ENCODE measurements at places on chromosomes 13 and 19. TPM values are rescaled to one million over a fixed set of nuclear protein-coding genes. Genes with fewer than 3 reads are reported as not detected.

DNA sequence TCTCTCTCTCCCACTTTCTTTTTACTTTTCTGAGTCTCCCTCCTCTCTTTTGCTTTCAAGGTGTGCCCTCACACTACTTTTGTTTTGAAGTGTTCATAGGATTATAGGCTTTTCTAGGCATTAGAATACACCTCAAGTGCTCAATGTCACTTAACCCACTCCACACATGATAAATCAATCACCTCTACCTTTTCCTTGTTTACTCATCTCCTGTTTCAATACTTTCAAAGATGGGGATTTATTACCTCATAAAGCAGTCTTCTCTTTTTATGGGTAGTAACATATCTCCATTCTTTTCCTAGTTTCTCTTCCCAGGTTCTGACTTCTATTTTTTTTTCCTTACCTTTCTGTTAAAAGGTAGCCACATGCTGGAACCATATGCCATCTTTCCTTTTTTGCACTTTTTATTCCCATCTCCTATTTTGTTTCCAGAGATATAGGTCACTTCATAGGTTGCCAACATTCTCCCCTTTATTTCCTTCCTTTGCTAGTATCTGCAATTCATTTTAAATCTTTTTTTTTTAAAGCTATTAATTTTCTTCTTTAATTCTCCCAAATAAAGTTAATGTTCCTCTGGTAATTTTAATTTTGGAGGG, 137.6 kb upstream of the SLC10A2 start:
- DNase-seq: no peak

GRCh38 chr13:91389186-91389585, 9.2 kb upstream of the GPC5 start:
- DNase-seq: no peak

GRCh38 chr13:97224544-97225300, 2.6 kb downstream of the MBNL2 start:
- DNase-seq: peak; percentile 31

- DNase-seq: no peak
Observed at GRCh38 chr19:996051-996838, 4.0 kb upstream of the GRIN3B start.

DNA sequence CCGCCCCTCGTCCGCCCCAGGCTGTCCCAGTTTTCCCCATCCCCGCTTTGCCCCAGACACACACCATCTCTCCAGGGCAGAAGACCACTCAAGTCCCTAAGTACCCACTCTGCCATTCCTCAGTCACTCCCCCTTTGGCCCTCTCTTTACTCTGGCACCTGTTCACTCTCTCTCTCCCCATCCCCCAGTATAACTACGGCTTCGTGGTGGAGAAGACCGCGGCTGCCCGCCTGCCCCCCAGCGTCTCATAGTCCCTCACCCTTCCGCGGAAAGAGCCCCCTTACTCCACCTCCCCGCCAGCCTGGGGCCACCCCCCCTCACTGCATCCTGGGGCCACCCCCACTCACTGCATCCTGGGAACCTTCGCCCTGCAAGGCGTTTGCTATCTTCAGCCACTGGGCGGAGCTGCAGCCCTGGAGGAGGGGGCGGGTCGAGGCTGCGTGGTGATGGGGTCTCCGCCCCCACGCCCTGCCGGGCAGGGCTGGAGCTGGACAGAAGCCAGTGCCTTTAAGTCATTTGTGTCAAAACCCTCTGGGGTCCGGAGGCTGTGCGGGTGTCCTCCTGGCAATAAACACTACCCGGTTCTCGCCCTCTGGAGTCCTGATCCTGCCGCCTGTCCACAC, 5.0 kb downstream of the MVB12A start:
- no peak for DNase-seq

DNA sequence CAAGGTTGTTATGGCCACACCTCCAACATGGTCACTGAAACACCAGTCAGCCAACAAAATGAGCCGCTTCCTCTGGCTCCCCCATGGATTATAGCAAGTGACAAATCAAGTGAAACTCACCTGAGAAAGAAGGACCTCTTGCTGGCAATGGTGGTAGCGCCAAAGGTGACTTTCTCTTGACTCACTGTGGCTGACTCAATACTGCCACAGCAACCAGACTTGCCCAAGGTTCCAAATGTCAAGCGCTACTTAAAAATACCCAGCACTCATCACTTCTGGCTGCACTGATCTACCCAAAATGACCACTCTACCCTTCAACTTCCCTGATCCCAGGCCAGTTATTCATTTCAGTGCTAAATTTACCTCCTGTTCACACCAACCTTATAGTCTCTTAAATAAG, 495.5 kb downstream of the FOXO1 start:
- DNase-seq: no peak

- no peak for DNase-seq
Observed at GRCh38 chr19:29882719-29883105, 59.3 kb upstream of the URI1 start.

DNA sequence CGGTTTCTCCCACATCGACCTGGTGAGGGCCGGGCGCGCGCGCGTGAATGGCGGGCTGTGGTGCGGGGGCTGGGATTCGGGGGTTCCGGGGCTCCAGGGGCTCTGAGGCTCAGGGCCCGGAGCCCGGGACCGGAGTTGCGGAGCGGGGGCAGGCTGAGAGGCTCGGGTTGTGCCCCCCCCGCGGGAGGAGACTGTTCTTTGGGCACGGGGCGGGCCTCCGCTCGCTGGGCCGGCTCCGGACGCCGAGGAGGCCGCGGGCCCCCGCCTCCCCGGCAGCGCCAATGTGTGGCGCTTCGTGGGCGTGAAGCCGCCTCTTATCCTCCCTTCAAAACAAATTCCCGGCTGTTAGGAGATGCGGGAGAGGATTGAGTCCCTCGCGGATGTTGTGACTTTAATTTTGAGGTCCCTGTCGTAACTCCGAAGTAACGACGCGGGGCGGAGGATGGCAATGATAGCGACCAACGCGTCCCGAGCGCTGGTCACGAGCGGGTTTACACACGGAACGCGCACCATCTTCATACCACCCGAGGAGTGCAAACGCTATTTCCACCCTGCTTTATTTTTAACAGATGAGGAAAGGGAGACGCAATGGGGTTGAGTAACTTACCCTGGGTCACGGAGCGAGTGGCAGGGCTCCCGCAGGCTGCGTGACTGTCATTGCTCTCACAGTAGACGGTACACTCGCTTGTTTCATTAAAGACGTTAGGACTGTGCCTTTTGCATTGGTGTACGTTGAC, 536 bp downstream of the UBA2 start:
- peak; percentile 29 for DNase-seq

DNA sequence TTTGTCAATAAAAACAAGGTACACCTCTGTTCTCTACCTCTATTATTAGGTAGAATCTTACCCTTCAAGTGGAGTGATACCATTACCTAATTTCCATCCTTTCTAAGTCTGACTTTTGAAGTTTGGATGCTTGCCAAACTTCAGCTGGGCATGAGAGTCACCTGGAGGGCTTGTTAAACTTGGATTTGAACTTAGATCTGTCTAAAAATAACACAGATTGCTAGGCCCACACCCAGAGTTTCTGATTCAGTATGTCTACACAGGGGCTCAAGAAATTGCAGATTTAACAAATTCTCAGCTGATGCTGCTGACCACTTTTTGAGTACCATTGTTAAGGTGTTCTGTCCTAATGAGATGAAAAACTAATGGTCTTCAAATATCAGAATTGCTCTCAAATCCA, 512.2 kb downstream of the LMO7 start:
- DNase-seq: no peak

- no peak for DNase-seq
Observed at GRCh38 chr19:709196-709964, 645 bp downstream of the PALM start.

DNA sequence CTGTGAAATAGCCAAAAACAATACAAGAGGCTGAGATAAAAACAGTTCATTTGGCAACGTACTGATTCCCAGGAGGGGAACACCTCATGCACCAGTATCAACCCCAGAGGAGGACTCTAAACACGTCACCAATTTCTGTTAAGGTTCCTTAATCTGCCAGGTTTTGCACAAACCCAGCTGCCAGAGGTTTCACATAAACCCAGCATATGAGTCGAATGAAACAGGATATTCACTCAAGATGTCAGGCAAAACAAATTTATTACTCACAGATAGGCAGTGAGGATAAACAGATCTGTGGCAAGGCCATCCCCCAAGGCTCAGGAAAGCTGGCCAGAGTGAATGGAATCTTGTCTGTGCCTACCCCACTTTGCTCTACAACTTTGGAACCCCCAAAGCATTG, 210.9 kb downstream of the GPC5 start:
- no peak for DNase-seq

- peak; percentile 22 for DNase-seq
Observed at GRCh38 chr19:31444931-31445330, 95.7 kb upstream of the TSHZ3 start.

- no peak for DNase-seq
Observed at GRCh38 chr19:19192910-19193423, 909 bp downstream of the RFXANK start.

- no peak for DNase-seq
Observed at GRCh38 chr19:34017601-34018000, 154.7 kb upstream of the LSM14A start.

DNA sequence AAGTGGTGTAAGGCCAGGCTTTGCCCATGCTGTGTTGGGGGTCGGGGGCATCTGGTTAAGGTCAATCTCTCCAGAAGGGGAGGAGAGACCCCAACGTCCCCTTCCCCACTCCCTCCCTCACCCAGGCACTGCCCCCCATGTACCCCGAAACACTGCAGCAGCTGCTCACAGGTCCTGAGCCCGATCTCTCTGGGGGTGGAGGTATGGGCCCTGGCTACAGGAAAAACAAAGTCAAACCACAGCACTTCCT, 10.2 kb downstream of the CAPN12 start:
- DNase-seq: no peak

DNA sequence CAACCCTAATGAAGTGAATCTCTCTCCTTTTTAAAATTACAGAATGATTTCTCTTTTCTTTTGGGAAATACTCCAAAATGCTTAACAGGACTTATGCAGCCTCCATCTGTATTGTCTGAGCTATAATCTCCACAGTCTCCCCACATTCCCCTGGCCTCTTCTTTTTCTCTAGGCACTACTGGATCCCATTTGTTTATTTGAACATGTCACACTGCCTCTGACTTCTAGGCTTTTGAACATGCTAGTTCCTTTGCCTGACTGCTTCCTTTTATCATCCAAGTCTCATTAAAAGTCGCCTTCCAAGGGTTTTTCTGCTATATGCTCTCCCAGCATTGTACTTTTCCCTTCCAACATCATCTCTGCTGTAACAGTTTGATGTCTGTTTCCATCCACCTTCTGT, 548.7 kb downstream of the PCDH9 start:
- no peak for DNase-seq

DNA sequence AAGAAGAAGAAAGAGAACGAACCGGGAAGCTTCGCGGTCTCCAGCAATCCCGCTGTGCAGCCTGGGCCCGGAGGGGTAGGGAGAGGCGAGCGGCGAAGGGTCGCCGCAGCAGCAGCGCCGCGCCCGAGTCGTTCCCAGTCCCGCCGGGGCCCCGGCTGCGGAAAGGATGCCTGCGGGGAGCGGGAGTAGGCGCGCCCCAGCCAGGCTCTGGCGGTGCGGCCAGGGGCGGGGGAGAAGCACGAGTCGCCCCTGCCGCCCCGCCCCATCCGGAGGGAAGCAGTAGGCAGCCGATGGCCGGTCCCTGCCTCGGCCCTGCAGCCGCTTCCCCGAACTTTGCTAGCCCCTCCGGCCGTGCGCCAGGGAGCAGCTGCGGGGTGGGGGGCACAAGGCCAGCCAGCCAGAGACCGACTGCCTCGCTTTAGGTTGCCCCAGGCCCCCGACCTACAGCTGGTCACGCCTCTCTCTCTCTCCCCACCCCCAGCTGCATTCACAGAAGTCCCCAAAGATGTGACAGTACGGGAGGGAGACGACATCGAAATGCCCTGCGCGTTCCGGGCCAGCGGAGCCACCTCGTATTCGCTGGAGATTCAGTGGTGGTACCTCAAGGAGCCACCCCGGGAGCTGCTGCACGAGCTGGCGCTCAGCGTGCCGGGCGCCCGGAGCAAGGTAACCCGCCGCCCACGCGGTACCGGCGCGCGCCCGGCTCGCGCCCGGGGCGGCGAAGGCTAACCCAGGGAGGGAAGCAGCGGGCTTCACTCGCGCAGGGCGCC, 1.1 kb downstream of the VSTM2B start:
- no peak for DNase-seq

DNA sequence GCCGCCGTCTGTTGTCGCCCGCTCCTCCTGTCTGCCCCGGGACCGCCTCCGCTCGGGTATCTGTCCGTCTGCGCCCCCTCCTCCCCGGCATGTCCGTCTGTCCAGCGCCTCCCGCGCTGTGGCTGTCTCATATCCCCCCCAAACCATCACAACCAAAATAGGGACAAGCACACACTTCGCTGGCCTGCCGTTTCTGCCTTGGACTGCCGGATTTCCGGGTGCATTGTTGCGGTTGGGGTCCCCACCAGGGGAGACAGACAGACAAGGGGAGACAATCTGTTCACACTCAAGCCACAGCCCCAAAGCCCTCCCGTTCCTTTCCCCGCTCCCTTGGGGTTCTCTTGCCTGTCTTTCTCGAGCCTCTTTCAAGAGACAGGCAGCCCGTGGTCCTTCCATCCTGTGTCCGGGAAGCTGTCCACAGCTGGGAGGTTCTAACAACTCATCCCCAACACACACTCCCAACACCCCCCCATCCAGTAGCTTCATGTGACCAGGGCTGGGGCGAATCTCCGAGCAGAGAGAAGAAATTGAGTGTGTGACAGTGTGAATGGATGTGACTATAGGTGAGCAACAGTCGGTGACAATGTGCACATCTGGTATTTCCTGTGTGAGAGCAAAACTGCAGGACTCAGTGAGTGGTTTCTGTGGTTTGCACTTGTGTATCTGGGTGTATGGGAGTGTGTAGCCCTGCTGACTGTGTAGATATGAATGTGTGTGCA, 16.5 kb upstream of the FOSB start:
- DNase-seq: peak; percentile 53

- DNase-seq: no peak
Observed at GRCh38 chr19:42091742-42092141, 15.8 kb downstream of the ZNF574 start.

- no peak for DNase-seq
Observed at GRCh38 chr13:36548129-36548528, 115.8 kb downstream of the CCNA1 start.

DNA sequence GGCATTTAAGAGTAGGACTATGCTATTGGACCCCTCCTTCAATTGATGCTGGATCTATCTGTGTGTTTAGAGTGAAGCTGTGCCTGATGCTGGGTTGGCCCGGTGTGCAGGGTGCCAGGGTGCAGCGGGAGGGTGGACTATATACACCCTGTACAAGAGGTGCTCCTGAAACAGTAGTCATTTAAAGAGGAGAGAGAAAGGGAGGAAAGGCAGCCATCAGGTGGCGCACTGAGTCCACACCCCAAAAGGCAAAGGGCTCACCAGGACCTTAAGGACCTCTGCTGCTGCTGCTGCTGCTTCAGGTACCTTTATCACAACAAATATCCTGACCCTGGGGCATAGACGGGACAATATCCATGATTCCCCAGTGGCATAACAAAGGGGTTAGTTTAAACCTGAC, 39.4 kb downstream of the ZNF136 start:
- no peak for DNase-seq

GRCh38 chr13:70249332-70250064, 141.2 kb upstream of the KLHL1 start:
- DNase-seq: no peak

The MEDAG gene
- 11.1 TPM for total RNA-seq

The CYP4F3 gene
- not detected for total RNA-seq

The C19orf85 gene
- total RNA-seq: not detected

The C19orf81 gene
- not detected for total RNA-seq

The CD22 gene
- total RNA-seq: 2.2 TPM

The ZNF441 gene
- 5.4 TPM for total RNA-seq

The LRRC4B gene
- not detected for total RNA-seq
